Stimulated activated CD8-positive, alpha-beta memory T cell treated with anti-CD3 and anti-CD28 coated beads, Interleukin-15, amount 100 ng/mL, for 1 hour (primary cell): ENCODE measurements at places on chromosomes 12 and 14.

GRCh38 chr12:77344651-77345050, 279.3 kb upstream of the E2F7 start:
- no peak for DNase-seq

DNA sequence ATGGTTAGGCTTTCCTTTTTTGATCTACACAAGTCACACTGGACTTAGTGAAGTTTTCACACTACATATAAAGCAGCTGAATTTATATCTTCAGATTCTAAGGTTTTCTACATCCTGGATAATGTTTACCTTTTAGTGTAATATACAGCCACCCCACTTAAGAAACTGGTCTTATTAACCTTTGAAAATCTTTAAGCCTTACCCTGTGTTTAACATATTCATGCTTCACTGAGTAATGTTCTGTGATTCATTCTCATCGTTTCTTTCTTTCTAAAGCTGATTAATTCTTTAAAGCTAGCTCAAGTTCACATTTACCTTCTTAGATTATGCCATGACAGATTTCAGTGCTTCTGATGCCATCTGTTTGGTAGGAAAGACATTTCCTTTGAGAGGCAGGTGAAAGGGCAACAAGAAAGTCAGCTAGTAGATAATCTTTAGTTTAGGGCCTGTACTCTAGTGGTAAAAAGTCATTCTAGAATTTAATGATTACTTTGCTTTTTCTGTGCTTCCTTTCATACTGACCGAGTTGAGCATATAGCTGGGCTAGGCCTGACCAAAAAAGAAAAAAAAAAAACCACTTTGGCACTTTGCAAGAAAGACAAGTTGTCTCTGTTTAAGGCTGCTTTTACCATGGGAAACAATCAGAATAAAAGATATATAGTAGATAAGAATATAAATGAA, 690.9 kb upstream of the FBXO33 start:
- DNase-seq, result no peak

DNA sequence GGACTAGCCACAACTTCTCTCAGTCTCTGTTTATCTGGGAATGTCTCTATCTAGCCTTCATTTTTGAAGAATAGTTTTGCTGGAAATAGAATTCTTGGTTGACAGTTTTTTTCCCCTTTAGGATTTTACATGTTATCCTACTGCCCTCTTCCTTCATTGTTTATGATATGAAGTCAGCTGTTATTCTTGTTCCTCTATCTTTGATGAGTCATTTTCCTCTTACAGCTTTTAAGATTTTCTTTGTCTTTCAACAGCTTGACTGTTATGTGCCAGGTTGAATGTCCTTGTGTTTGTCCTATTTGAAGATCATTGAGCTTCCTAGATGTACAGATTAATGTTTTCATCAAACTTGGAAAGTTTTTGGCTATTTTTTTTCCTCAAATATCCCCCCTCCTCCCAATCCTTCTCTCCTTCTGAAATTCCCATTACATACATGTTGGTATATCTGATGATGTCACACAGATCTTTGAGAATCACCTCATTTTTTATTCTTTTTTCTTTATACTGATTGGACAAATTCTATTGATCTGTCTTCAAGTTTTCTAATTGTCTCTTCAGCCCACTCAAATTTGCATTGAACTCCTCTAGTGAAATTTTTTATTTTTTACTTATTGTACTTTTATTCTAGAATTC, 4.5 kb upstream of the GOLGA5 start:
- no peak for DNase-seq

DNA sequence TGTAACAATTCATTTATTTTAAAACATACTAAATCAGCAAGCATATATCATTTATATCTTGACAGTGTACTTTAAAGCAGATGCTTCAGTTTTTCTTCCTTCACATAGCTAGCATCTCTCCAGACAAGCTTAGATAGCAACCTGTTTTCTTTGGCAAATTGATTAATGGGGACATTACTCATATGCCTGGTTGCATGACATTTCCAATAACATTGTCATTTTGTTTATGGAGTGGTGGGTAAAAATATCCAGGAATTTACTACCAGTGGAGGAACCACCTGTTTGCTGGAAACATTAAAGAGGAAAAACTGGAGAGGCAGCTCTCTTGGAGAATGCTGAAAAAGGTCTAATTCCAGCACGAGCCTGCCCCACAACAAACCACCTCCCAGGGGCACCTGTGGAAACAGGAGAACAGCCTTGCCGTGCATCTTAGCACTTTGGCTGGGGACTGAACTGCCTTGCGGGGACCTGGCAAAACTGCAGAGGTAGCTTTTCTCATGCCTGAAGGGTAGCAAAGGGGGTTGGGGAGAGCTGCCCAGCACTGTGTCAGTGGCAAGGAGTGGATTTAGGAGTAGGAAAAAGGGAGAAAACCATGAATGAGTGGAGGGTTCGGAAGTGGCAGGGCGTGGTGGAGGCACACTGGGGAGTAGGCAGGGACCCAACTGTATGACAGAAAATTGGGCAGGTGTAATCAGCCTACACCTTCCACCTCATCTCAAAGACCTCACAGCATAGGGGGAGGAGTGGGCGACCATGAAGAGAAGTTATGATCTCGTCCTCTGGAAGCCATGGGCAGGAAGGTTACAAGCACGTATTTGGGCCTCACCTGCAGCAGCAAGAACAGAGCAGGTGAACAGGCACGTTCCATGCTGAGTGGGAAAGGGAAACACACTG, 11.7 kb upstream of the CREBL2 start:
- DNase-seq, result no peak

DNA sequence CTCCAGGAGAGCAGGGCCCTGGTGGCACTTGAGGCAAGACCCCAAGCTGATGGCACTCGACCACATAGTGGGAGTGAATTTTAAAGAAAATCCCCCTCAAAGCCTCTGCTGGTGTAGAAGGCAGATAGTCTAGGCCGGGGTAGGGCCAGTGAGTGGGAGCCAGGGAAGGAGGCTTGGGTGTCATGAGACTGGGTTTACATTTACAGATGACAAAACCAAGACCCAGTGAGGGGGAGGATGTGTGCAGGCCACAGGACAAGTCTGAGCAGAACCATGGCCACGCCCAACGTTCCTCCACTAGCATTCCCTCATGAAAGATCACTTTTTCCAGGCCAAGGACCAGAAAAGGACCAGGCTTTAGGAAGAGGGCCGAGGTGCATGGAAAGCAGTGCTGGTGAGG, 42.0 kb downstream of the EVL start:
- DNase-seq, result no peak

- DNase-seq, result no peak
Measured at GRCh38 chr12:57864442-57865083, 18.0 kb upstream of the CTDSP2 start.

- no peak for DNase-seq
Measured at GRCh38 chr12:1542599-1542998, 51.8 kb downstream of the FBXL14 start.

DNA sequence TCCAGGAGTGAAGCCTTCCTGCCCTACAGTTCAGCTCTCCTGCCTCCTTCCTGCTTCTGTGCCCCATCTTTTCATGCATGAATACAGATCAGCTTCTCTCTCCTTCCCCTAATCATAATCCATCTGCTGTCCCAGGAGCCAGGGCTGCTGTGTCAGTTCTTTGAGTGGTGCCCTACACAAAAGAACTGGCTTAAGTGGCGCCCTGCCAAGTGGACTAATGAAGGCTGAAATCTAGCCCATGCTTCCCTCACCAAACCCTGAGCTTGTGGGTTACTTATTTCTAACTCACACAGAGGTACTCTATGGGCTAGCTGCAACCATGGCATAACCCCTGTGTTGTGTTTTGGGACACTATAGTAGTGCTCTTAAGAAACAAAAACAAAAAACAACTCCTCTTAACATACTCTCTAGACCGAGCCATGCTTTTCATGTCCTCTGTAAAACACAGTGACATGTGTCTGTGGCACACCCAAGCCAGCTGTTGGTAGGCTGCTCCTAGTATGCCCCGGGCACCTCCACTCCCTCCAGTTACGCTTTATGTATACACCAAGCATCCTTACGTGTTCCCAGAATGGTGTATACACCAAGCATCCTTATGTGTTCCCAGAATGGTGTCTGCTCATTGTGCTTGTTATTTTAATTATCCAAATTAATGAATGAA, 19.3 kb upstream of the ETV6 start:
- DNase-seq, result no peak

GRCh38 chr12:23210573-23210972, 585.6 kb downstream of the ETNK1 start:
- DNase-seq, result no peak

DNA sequence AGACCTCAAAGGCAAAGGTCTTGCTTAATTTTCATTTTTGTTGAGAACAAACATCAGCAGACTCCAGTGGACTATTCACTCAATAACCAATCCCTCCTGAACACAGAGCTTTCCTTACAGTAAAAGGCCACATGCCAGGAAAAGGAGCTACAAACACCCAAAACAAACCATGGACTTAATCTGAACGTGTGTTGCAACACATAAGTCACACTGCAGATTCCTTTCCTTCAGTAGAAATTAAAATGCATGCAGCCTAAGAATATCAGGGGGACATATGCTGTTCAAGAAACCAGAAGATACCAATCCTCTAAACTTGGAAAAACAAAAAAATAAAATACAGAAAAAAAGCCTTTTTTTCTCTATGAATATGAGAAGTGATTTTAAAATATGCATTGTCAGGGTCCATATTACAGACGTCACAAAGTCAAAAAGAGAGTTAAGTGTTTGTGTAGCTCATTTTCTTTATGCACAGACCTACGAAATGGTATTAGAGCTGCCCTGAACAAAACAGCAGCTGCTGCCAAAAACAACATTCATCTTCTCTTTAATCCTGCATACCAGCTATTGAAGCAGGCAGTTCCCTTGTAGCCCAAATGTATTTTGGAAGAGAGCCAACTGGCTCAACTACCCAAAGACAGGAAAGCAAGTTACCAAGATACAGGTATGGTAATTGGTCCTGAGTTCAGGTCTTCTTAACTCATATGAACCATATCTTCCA, 26.2 kb downstream of the KITLG start:
- no peak for DNase-seq
